ENCODE measurements at places on chromosomes 2 and 18.

GRCh38 chr2:67379048-67379447 lies 18.1 kb upstream of the ETAA1 start:
- DNase-seq: no peak
- H3K27ac ChIP-seq: no peak overlapping the region
- no peaks in the 10 kb centered on the region for H3K4me1 ChIP-seq
- no peak overlapping the region for H3K4me3 ChIP-seq
- H3K27me3 ChIP-seq: no peaks in the 10 kb centered on the region

- peak overlapping the region; percentile 9 for H3K27ac ChIP-seq
- no peaks in the 10 kb centered on the region for H3K27me3 ChIP-seq
- peaks cover 6% of the 10 kb centered on the region for H3K4me1 ChIP-seq
- peak overlapping the region; percentile 50 for H3K4me3 ChIP-seq
- peaks cover 14% of the 10 kb centered on the region for H3K36me3 ChIP-seq
Observed at GRCh38 chr2:224774735-224775134, 58.6 kb upstream of the CCDC195 start.

DNA sequence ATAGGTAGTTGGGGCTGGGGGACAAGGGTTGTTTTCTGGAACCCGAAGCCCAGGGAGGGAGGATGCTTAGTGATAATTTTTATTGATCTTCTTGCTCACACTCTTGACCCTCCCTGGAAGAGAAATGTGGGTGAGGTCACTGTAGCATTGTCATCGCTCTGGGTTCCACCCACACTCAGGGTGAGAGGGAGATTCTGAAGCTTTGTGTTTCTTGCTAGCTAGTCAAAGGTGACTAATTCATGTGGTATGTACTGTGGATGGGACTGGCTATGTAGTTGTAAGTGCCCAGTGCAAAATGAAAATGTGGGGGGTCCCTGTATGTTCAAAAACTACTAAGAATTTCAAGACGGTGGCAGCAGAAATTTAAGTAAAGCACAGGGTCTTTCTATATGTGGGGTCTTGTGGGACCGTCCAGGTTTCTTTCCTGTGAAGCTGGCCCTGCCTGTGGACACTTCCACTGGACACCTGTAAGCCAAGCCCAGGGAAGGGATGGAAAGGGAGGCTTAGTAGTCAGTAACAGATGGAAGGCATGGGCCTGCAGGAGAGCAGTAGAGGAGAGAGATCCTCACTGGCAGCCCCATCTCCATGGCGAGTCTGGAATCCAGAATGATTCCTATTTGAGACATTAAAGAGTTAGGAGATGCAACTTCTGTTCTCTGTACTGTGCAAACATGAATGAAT lies 35.0 kb downstream of the TSN start:
- H3K36me3 ChIP-seq: no peaks in the 10 kb centered on the region
- no peak overlapping the region for H3K27ac ChIP-seq
- H3K27me3 ChIP-seq: peaks cover 52% of the 10 kb centered on the region
- no peak for DNase-seq

DNA sequence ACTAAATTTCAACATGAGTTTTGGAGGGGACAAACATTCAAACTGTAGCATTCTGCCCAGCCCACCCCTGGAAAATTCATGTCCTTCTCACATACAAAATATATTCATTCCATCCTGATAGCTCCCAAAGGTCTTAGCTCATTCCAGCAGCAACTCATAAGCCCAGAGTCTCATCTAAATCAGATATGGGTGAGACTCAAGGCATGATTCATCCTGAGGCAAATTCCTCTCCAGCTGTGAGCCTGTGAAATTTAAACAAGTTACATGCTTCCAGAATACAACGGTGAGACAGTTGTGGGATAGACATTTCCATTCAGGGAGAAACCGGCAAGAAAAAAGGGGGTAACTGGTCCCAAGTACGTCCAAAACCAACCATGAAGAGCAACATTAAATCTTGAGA lies 43.5 kb upstream of the FAHD2A start:
- H3K4me3 ChIP-seq: no peak overlapping the region
- H3K27me3 ChIP-seq: peaks cover 30% of the 10 kb centered on the region
- H3K4me1 ChIP-seq: peaks cover 2% of the 10 kb centered on the region
- no peaks in the 10 kb centered on the region for H3K36me3 ChIP-seq
- DNase-seq: no peak
- H3K27ac ChIP-seq: no peak overlapping the region

- H3K36me3 ChIP-seq: no peaks in the 10 kb centered on the region
- H3K27me3 ChIP-seq: peaks cover 4% of the 10 kb centered on the region
- peak overlapping the region; percentile 84 for H3K4me3 ChIP-seq
- H3K27ac ChIP-seq: peak overlapping the region; percentile 86
Observed at GRCh38 chr2:64325477-64325851, 128.5 kb upstream of the LGALSL start.

DNA sequence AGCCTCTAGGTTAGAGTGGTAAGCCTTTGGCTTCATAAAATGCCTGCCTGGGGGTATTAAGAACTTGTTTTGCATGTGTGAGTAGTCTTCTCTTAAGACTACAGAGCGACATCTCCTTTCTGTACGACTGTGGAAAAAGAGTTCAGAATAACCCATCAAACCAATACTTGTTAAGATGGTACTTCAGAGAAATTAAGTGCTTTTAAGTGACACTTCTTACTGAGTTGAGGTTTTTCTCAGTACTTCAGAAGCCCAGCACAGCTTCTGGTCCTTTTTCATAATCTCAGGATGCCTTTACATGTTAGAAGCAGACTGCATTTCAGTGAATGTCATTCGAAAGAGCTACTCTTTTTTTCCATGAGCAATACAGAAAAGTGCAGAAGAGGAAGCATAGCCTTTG lies 10.8 kb downstream of the XRCC5 start:
- peak overlapping the region; percentile 60 for H3K27ac ChIP-seq
- peaks cover 20% of the 10 kb centered on the region for H3K36me3 ChIP-seq
- no peaks in the 10 kb centered on the region for H3K27me3 ChIP-seq
- H3K4me3 ChIP-seq: no peak overlapping the region
- H3K4me1 ChIP-seq: peaks cover 38% of the 10 kb centered on the region
- DNase-seq: no peak

DNA sequence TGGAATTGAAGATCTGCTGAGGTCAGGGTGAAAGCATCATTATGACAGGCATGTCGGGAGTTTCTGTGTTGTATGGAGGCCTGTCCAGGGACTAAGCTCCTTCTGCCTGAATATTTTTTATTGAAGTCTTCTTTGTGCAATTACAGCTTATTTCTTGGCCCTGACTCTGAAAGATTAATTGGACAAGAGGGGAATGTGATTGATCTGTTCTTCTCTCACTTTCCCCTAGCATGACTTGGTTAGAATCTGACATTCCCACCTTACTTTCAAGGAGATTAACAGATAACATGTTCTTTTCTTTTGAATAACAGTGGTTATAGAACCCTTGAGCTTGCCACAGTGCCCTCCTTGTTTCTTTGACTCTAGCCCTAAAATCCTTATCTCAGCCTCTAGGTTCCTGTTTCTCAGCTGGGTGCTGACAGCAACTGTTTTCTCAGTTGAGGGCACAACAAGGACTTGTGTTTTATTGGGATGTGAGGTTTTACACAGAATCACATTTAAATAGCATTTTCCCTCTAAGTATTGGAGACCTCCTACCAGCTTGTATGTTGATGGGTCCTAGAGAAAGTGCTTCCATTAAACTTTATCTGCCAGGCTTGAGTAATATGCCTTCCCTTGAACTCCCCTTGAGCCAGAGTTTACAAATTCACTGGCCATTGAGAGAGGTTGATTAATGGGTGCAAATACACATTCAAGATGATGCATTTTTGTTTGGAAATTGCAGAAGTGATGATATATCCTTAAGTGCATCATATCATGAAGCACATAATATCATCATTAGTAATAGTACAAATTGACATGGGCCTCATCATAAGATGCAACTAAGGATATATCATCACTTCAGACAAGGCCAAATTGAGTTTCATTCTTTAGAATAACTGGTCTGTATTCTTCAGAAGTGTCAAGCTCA lies 12.5 kb downstream of the TTLL4 start:
- H3K36me3 ChIP-seq: peaks cover 13% of the 10 kb centered on the region
- peaks cover 28% of the 10 kb centered on the region for H3K4me1 ChIP-seq
- H3K27ac ChIP-seq: peak overlapping the region; percentile 9

DNA sequence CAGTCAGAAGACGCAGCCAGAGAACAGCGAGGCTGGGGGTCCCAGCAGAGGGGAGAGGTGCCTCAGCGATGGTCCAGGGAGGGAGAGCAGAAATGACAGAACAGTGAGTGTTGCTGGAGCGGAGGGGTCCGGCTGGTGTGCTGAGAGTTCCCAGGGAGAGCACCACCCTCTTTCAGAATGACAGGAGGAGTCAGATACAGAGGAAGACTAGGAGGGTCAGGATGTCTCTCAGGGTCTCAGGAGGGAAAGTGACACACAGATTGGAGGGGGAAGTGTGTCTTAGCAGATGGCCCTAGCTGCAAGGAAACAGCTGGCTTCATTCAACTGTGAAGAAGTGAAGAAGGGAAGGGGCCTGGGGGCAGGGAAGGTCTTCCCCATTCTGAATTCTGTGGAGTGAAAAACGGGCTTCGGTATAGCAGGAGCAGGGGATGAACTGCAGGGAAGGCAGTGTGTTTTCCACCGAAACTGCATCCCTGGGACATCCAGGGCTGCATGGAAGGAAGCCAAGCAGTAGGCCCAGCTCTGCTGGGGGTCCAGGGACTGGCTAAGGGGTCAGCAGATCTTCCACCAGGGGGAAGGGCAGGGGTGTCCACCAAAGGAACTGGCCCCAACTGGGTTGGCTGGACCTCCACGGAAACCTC lies 90.0 kb upstream of the OTOS start:
- DNase-seq: no peak
- no peak overlapping the region for H3K4me3 ChIP-seq
- H3K27me3 ChIP-seq: peaks cover 15% of the 10 kb centered on the region
- H3K27ac ChIP-seq: no peak overlapping the region

GRCh38 chr2:29841386-29842004 lies 79.9 kb downstream of the ALK start:
- no peak overlapping the region for H3K4me3 ChIP-seq
- peaks cover 46% of the 10 kb centered on the region for H3K27me3 ChIP-seq
- peaks cover 5% of the 10 kb centered on the region for H3K36me3 ChIP-seq
- no peak for DNase-seq

DNA sequence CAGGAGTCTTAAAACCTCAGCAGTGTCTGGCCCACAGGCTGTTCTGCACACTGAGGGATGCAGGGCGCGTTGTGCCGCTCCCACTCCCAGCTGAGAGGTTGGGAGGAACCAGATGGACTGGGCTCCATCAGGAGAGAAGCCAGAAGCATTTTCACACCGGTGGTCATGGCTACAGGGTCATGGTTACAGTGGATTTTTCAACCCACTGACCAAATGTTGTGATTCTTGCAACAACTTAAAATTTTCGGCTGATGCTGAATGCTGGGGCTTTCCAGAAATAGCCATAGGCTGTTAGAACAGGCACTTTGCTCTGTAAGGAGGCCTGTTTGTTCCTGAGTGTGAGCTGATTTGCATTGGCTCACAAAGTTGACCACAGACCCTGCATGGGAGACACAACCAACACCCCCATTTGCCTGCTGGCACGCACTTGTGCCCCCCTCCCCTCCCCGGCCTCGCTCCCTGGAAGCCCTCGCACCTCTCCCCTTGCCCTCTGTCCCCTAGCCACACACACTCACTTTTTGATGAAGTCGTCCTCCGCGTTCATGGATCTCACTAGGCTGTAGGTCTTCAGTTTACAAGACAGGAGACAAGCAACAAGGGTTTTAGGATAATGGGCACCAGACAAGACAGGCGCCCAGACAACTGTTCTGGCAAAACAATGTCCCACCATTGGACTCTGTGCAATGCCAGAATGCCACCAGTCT lies 3.4 kb downstream of the LPIN1 start:
- H3K4me1 ChIP-seq: peaks cover 58% of the 10 kb centered on the region
- no peak for DNase-seq
- H3K36me3 ChIP-seq: no peaks in the 10 kb centered on the region

DNA sequence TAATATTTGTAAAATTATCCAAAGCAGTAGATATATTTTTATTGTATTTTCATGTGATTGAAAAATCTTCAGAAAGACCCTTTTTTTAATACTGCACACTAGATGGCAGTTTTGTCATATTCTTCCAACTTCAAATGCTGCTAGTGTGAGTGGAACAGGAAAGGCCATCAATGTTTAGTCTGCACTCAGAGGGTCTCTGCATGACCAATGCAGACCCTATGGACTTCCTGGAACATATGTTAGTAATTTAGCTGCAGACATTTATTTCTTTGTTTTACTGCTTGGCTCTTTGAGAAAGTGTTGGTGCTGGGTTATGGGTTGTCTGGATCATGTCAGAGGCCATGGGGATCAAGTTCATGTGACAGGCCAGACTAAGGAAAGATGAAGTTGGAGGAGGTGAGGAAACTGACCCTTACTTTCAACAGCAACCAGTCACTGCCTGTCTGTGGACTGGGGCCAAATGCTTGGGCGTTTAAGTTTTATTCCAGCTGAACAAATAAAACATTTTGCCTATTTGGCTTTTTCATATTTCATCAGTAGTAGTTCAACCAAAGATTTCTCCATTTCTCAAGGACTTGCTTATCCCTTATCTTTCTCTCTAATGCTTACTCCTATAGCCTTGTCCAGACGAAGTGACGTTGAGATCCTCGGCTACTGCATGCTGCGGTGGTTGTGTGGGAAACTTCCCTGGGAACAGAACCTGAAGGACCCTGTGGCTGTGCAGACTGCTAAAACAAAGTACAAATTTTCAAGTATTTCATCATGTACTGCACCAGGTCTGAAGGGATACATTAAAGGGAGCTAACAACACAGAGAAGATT lies 84.8 kb downstream of the VRK2 start:
- H3K27ac ChIP-seq: no peak overlapping the region
- no peaks in the 10 kb centered on the region for H3K27me3 ChIP-seq
- H3K4me3 ChIP-seq: no peak overlapping the region
- H3K4me1 ChIP-seq: no peaks in the 10 kb centered on the region
- no peak for DNase-seq
- H3K36me3 ChIP-seq: peaks cover 3% of the 10 kb centered on the region

Data from T-helper 17 cell (primary cell).